ENCODE measurements at places on chromosomes 13 and 19.
A peak's percentile ranks its signal among the peaks of the same experiment; 100 is the strongest.

DNA sequence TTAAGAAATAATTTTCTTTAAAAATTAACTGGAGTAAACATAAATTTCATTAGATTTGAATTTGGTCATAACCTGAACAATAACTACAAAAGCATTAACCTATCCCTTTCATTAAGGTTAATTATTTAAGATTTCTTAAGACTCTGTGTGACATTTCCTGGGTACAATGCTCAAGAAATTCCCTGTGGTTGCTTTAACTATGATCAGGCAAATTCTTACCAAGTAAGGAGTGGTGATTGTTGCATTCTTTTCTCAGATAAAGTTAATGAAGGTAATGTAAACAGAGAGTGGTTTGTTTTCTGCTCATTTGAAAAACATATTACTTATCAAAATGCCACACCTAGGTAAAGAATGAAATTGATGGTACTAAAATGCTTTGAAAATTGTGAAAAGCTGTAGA is 114.8 kb upstream of the MIR17HG start:
- DNase-seq, result no peak

DNA sequence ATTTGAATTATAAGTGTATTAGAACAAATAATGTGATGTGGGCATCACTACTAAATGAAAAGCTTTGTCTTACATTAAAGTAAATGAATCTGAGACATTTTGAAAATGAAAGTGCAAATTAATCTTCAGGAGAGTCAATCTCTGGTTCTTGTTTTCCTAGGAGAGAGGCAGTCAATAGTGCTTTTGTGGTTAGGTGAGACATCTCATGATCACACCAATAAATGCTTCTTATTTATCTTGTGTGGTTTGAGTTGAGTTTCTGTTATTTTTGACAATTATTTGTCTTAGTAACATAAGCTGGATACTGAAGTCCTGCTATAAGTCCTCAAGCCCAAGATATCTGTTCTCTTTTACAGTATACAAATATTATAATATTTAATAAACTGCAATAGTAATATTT is 1378.0 kb upstream of the PCDH9 start:
- no peak for DNase-seq

DNA sequence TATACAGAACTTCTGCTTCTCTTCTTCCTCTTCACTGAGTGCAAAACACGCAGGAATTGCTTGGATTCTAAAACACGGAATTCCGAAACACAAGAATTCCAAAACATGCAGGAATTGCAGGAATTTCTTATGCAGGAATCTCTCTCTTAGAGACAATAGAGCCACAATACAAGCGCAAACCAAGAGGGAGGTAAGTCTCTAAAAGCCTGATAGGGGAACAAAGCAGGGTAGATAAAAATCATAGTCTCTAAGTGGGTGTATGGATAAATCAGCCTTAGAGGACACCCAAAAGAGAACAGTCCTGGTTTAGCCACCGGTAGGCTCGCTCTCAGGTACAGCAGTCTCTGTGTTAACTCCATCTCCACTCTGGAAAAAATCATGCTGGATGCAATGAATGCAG is 112.9 kb downstream of the LHFPL6 start:
- DNase-seq, result no peak

DNA sequence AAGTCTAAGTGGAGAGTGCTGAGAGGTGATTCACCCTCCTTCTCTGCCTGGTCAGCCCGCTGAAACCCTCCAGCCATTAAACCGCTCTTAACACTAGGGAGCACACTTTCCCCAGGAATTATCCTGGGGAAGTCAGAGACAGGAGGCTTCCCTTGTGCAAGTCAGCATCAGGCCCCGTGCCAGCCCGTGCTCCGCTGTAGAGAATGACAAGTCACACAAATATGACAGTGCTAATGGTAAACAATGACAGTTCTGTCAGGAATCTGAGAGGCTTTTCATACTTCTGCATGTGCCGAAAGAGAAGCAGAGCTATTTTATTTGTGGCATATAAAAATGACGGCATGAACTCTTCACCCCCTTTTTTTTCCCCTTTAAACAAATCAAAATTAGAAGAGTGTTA is 816.9 kb upstream of the SLC10A2 start:
- peak; percentile 65 for DNase-seq

DNA sequence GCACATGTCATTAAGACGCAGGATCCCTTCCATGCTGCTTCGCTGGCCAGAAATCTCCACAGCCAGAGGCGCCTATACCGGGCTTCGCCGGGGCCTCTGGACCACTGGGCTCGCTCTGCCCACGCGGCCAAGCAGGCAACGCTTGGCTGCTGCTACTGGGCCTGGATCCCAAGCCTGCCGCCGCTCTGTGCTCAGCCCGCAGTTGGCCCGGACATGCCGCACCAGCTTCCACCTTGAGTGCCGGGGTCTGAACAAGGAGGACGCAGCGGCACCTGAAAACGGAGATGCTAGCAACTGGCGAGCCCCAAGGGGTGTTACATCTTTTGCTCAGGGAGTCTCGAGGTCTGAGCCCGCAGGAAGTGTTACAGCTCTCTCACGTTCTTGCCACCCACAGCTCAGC is 409.9 kb upstream of the SGCG start:
- no peak for DNase-seq

DNA sequence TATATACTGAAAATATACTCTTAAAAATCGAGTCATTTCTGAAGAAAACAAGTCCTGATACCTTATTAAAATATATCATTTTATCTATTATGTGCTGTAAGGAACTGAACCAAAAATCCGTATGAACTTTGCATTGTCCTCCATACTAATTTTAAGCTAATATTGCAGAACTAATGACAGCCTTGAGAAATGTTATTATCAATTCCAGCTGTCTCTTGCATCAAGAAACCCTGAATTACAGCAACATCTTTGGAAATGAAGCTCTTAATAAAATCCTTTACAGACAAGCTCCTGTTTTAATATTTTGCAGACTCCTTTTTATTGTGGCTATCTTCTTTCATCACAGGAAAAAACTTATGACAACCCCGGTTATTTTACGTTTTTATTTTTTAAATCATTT is 1335.3 kb downstream of the EFNB2 start:
- DNase-seq, result no peak

DNA sequence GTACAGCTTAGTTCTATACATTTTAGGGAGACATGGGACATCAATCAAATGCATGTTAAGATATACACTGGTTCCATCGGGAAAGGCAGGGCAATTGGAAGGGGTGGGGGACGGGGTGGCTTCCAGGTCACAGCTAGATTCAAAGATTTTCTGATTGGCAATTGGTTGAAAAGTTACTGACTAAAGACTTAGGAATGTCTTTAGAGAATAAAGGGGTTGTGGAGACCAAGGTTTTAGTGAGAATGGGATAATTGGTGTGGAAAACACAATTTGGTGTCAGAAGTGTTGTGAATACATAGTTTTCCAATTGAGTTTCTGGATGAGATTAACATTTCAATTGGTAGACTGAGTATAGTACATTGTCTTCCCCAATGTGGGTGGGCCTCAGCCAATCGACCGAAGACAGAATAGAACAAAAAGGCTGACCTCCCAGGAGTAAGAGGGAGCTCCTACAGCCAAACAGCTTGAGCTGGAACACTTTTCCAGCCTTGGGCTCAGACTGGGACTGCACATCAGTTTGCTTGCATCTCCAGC is 988 bp upstream of the CCDC169 start:
- DNase-seq, result no peak

- no peak for DNase-seq
Measured at GRCh38 chr19:43618921-43619261, 538 bp downstream of the ZNF428 start.

DNA sequence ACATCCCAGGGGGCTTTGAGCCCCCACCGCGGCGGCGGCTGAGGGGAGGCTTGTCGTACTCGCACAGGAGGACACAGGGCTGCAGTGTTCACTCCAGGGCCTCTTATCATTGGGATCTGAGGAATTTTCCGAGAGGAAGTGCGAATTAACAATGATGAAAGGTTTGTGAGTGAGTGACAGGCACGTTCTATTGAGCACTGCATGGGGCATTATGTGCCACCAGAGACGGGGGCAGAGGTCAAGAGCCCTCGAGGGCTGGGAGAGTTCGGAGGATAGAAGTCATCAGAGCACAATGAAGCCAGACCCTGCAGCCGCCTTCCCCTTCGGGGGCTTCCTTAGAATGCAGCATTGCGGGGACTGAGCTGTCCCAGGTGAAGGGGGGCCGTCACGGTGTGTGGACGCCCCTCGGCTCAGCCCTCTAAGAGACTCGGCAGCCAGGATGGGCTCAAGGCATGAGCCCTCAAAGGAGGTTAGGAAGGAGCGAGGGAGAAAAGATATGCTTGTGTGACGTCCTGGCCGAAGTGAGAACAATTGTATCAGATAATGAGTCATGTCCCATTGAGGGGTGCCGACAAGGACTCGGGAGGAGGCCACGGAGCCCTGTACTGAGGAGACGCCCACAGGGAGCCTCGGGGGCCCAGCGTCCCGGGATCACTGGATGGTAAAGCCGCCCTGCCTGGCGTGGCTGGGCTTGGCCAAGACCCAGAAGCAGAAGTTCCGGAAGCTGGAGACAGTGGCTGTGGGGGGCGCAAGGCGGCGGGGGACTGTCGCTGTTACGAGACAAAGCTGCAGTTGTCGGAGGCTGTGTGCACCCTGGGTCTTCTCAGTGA is 53.9 kb downstream of the MCF2L start:
- DNase-seq, result no peak

GRCh38 chr13:98286799-98287198 is 109.7 kb upstream of the RNF113B start:
- DNase-seq, result no peak

DNA sequence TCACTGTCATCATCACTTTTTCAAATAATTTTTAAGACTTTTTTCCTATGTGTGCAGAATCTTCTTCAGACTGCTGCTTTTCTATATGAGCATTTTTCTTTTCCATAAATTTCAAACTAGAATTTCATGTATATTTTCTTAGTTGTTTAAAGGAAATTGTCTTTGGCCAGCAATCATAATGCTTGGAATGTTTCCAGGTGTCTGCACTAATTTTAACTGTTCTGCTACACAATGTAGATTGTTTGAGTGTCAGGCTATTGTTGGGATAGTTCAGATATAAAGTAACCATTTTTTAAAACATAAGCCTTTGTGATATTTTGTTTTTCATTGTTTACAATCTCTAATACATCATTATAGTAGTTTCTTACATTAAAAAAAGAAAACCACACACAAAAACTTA is 1418.5 kb downstream of the EFNB2 start:
- peak; percentile 6 for DNase-seq

- peak; percentile 48 for DNase-seq
Measured at GRCh38 chr13:24671386-24672113, 8.7 kb upstream of the ATP12A start.

DNA sequence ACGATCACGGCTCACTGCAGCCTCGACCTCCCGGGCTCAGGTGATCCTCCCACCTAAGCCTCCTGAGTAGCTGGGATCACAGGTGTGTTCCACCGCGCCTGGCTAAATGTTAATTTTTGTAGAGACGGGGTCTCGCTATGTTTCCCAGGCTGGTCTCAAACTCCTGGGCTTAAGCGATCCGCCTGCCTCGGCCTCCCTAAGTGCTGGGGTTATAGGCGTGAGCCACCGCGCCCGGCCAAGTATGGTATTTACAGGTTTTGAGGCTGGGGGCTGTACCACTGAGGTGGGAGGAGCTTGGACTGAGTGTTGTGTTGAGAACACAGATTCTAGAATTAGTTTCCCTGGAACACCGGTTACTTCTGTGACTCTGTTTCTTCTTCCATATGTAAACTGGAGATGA is 452 bp upstream of the PPM1N start:
- DNase-seq, result no peak

DNA sequence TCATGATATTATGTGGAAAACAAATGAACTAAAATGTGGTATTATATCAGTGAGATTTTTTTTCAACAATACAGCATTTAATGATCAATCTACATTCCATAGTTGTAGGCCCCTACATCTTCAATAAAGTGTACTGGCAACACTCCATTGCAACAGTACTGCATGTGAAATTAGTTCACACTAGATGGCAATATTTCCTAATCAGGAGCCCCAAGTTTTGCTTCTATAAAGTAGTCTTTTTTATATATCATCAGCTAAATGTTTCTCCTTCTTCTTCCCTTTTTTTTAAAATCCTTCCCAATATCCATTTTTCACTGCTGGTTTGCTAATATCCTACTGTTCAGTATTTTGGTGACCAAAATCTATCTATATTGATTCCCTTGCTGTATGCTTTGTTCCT is 528.3 kb upstream of the ATXN8OS start:
- DNase-seq, result peak; percentile 5

- no peak for DNase-seq
Measured at GRCh38 chr13:31191748-31192147, 8.0 kb upstream of the B3GLCT start.

DNA sequence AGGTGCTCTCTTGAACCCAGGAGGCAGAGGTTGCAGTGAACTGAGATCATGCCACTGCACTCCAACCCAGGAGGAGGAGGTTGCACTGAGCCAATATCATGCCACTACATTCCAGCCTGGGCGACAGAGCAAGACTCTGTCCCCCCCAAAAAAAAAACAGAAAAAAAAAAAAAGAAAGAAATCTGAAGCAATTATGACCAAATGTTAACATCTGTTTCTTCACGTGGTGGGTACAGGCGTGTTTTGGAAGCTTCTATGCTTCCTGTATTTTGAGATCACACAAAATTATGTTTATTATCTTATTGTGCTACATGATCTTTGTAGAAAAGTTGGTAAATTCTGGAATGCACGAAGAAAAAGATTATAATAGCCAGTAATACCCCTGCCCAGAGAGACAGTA is 2.7 kb upstream of the ACP5 start:
- DNase-seq, result no peak

DNA sequence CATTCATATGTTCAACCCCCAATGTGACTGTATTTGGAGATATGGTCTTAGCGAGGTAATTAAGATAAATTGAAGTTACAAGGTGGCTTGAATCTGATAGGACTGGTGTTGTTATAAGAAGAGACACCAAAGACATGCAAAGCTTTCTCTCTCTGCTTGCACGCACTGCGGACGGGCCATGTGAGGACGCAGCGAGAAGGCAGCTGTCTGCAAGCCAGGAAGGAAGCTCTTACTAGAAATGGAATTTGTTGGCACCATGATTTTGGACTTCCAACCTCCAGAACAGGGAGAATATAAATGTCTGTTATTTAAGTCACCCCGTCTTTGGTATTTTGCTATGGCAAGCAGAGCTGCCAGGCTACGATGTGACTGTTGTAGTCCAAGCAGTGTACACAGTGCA is 4.8 kb downstream of the DLEU7 start:
- DNase-seq, result no peak

GRCh38 chr19:38362076-38362945 is 12.1 kb upstream of the PSMD8 start:
- peak; percentile 65 for DNase-seq

DNA sequence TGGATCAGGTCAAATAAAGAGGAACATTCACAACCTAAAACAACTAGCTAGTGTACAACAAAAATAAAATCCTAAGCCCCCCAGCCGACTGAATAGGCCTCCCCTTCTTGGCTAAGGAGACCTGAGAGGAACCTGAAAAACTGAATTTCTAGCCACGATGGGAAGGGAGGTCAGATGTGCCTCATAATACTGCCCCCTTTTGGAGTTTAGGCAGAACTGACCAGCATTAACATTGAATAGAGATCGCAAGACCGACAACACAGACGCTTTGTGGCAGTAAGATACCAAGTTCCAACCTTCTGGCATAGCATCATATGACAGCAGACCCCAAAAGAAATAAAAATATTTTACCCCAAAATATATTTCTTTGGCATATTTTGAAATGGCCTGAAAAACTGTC is 15.9 kb downstream of the CBY2 start:
- DNase-seq, result no peak

Measured in G401 (cell line).